ENCODE measurements at places on chromosomes 12 and 14.

DNA sequence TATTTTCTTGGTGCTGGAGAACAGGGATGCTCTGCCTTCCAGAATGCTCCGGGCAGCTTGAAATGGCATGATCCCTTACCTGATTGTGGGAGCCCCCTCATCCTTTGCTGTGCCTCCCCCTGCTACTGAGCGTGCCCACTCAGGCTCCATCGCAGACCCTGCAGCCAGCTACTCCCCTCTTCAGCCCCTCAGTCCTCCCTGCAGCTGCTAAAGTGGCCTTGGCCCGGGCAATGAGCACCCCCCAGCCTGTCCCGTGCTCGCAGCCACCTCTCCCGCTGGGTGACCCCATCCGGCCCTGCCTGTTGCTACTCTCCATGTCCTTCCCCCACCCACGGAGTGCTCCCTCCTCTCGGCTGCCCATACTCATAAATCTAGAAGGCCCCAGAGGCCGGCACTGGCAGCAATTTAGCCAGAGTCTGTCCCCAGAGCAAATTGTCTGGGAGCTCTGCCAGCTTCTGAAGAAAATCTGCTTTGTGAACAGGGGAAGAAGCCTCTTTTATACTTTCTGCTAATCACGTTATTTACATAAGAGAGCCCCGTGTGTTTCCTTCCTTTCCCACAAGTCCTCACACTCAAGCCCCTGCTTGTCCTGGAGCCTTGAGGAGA, 143.7 kb upstream of the FRMD6 start:
- peak; percentile 52 for DNase-seq

GRCh38 chr14:55593698-55594097, 13.7 kb downstream of the KTN1 start:
- no peak for DNase-seq

- no peak for DNase-seq
Measured at GRCh38 chr14:20198991-20199390, 8.3 kb downstream of the OR11G2 start.

DNA sequence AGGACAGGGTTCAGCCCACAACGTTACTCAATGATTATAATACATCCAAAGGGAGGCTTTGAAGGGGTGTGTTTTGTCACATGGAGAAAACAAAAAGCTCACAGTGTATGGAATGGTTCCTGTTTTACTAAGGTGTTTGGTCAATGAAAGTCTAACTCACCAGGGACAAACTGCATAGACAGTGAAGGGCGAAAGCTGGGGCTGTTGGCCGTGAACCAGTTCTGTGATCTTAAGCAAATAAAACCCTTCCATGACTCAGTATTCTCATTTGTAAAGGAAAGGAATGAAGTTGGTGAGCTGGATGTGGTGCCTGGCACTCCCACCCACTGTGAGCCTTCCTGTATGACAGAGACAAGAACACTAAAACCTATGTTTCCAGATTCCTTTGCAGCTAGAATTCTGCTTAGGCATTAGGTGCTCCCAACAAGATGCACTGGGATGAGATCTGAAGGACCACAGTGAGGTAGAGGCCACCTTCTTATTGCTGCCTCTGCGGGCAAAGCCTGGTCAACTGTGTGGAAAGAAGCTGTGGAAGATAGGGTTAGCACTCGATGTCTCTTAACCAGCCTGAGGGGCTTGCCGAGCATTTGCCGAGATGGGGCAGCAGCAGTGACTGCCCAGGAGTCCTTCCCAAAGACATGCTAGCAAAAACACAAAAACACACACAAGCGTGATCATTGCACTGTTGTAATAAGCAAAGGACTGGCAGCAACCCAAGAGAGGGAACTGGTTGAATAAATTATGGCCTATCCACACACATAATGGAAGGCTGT, 48.5 kb downstream of the VCPKMT start:
- DNase-seq, result peak; percentile 64

DNA sequence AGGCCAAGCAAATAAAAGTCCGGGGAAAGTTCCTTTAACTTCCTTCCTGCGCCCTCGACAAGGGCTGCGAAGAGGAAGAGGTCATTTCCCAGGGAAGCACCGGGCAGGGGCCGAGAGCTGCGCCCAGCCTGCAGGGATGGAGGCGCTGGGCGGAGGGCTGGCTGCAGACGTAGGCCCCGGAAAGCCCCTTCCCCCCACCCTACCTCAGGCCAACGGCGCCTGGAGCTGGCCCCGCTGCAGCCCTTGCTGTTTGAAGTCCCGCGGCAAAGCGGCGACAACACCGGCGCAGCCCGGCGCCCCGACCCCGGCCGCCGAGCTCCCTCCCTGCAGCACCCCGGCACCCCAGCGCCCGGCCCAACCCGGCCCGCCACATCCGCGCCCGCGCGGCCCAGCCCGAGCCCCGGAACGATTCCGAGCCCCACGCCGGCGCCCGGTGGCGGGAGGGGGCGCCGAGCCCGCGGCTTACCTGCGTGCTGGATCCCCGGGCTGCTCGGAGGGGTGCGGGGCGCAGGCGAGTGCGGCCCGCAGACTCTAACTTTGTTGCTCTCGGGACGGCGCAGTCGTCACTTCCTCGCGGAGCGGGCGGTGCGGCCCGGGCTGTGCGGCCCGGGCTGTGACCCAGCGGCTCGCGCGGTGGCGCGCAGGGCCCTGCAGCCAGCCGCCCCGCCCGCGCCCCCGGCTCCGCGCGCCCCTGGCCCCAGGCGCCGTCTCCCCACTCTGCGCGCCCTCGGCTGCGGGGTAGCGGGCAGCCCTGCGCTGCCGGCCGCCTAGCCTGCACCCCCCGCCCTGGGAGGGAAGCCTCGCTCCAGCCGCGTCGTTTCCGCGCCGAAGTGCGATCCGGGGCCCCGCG, 64.8 kb upstream of the PTGR2 start:
- DNase-seq, result no peak

Measured in HFFc6 (cell line).